ENCODE measurements at places on chromosomes 5 and 9.

GRCh38 chr5:58544926-58545325 is 37.9 kb upstream of the RAB3C start:
- peak; percentile 25 for DNase-seq

GRCh38 chr5:124454081-124454480 is 292.4 kb downstream of the ZNF608 start:
- no peak for DNase-seq

DNA sequence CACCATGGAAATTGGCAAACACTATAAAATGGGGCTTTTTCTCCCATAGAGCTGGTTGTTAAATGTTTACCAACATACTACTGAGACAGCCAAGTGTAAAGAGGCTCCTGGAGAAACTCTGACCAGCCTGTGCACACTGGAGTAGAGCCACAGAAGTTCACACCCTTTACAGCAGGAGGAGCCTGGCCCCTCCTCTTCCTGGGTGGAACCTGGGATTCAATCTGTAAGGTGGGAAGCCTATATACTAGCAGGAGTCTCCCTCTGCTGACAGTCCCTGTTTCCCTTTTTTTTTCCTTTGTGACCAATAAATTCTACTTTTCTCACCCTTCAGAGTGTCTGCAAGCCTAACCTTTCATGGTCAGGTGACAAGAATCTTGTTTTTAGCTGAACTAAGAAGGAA is 10.4 kb upstream of the SLC30A5 start:
- no peak for DNase-seq

GRCh38 chr5:56155992-56156584 is 77.0 kb downstream of the ANKRD55 start:
- DNase-seq: peak; percentile 84

DNA sequence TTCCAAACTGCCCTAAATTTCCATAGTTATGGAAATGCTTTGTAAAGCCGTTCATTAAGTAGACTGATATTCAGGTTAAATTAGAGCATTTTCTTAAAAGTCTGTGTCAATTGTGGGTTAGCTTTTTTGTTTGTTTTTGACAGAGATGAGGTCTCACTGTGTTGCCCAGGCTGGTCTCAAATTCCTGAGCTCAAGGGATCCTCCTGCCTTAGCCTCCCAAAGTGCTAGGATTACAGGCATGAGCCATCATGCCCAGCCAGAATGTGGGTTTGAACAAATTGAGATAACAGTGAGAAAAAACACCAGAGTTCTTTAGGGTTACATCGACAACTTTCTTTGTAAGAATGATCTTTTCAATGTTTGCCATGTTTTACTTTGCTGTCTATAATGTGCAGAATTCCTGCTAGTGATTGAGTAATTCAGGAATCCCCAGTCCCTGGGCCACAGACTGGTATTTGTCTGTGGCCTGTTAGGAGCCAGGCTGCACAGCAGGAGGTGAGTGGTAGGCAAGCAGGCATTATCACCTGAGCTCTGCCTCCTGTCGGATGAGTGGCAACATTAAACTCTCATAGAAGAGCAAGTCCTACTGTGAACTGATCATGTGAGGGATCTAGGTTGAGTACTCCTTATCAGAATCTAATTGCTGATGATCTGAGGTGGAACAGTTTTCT is 80.5 kb downstream of the RAI14 start:
- no peak for DNase-seq

DNA sequence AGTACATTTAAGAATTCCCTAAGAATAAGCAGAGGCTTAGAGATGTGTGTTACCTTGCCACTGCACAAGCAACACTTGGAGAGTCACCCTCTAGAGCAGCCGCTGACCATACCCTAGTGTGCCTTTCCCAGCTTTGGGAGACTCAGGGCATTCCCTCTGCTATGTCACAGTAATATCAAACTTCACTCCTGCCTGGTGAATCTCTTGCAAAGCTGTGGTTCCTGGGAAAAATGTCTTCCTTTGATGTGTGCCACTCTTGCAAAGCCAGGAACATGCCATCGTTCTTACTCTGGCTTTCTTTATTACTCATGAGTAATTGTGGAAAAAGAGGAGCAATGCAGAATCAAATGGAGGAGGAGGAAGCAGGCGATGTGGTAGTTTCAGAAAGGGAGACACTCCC is 173.2 kb downstream of the CCDC192 start:
- no peak for DNase-seq

GRCh38 chr5:146238973-146239372 is 35.6 kb downstream of the RBM27 start:
- no peak for DNase-seq

- no peak for DNase-seq
These were observed 323.9 kb downstream of the NNT start for GRCh38 chr5:43926923-43927322.

- no peak for DNase-seq
These were observed 26.7 kb downstream of the KCNV2 start for GRCh38 chr9:2743937-2744529.

DNA sequence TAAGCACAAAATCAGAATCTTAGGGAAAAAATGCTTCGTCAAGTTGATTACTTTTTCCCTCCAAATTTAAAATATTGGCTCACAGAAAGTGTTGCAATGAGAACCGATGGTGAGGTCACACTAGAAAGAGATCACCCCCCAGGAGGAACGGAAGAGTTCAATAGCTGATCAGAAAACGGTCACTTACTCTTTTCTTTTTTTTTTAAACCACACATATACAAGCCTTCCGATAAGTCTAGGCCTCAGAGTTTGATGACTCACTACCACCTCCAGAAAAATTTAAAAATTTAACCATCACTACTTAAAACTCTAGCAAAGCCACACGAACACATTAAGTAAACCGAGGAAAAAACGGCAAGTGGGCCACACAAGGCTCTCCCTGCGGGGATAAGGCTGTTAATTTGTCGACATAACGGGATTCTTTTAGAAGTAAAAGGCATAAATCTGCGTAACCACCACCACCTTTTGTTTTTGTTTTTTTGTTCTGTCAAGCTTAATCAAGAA is 1.2 kb downstream of the SURF4 start:
- DNase-seq: peak; percentile 56

DNA sequence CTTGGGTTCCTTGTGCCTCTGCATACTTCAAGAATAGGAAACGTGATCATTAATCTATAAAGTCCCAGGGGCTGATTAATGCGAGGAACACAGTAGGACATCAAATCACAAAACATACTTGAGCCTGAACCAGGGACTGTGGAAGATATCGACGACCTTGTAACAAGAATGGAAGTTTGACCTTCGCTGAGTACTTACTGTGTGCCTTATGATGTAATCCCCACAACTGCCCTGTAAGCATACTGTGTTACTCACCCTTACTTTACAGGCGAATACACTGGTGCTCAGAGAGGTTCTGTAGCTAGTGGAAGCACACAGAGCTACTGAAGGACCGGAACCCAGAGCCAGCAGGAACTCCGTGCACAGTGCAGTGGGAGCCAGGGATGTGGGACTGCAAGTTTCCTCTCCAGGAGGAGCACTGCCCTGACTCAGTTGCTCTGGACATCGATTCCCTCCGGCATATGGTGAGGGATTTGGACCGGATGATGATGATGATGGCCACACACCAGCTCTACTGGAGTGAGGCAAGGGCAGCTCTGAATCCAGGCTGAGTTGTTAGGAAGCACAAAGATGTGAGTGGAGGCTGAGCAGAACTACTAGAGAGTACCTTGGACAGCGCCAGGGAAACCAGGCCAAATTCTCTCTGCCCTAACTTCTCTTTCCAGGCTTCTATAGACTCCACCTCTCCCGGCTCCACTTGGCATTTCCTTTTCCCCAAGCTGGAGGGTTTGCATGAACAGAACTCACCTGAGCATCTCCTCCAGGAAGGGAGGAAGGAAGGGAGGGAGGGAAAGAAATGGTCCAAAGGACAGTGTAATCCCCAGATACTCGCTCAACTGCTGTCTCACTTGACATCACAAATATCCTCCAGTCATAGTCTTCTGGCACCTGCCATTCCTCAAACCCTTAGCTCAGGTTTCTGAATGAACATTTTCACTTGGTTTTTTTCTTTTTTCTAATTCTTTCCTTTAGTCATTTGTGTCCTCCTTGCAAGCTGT is 1.5 kb upstream of the GABBR2 start:
- peak; percentile 5 for DNase-seq

DNA sequence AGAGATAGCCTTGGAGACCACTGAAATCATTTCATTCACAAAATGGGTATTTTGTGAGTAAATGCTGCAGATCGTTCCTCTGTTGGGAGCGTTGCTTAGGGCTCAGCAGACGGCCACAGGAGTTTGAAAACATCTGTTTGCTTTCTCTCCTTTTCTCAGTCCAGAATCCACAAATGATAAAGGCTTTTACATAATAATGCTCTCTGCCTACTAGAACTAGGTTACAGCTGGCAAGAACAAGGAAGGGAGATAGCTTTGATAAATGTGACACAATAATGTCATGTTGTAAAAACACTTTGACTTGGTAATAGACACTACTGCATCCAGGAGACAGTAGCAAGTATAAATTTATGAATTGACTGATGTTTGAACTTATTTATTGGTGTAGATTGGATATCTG is 1072.4 kb upstream of the CDH6 start:
- no peak for DNase-seq

GRCh38 chr5:134059758-134060495 is 54.6 kb upstream of the TCF7 start:
- DNase-seq: no peak

DNA sequence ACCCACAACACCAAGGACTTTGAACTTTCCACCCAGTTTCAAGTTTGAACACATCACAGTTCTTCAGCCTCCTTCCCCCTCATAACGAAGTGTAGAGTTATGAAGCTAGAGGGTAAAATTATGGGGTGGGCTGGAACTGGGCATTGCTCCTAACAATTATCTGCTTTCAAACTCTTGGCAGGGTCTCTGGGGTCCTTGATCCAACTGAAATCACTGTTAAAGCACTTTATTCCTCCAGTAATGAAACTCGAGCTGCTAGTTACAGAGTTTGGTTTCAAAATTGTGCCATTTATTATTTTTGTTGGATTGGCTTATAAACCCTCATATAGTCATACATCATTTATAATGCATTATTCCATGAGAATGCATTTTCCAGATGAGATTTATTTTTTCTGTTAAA is 158.5 kb downstream of the RGS3 start:
- no peak for DNase-seq

DNA sequence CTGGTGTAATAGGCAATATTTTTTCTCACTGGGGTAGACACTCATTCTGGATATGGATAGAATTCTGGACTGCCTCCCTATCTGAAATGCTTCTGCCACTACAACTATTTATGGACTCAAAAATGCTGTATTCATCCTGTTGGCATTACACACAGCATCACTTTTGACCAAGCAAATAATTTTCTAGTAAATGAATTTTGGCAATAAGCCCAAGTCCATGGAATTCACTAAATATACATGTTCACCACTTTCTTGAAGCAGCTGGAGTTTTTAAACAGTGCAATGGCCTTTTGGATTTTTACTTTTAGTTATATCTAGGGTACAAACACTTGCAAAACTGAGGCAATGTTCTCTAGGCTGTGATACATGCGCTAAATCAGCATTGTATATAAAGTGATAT is 724.9 kb upstream of the EDIL3 start:
- no peak for DNase-seq

DNA sequence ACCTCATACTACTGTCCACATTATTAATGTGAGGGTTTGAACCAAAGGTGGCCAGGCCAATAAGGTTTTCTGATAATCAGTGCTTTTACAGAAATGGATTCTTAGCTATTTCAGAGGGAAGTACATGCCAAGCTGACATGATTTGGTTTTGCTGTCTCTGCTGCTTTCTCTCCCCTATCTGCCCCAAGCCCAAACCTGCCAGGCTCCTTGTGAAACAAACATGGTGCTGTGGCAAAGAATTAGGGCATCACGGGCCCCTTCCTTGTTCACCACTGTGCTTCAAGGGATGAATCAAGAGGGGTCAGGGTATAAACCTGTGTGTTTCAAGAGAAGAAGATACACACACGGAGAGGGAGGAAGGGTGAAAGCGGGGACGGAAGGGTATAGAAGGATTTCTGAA is 41.3 kb upstream of the SMU1 start:
- peak; percentile 55 for DNase-seq

DNA sequence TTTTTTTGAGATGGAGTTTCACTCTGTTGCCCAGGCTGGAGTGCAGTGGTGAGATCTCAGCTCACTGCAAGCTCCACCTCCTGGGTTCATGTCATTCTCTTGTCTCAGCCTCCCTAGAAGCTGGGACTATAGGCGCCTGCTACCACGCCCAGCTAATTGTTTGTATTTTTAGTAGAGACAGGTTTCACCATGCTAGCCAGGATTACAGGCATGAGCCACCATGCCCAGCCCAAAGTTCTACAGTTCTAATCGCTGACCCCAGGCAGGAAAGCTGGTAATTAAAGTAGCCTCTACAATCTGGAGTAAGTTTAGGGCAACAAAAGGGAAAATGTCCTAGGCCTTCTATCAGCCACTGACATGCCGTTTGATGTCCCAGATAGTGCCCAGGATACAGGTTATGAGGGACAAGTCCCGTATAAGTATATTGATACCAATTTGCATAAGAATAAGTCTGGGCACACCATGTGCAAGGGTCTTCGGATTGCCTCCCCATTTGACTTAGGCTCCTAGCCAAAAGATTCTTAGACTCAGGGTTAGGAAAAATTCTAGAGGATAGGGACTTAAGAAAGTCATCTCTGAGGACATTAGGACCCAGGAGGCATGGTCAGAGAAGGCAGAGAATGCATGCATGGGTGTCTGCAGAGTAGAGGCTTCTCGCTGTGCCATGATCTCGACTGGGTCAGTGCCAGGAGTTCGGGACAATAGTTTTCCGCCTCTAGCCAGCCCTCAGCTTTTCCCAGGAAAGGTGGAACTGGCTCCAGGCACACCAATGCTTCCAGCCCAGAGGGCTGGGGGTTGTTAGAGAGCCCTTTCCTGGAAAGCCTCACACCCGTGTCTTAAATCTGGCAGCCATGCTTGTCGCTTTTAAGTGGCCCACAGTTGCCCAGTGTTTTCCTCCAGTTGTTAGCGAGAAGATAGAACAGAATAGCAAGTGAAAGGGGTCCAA is 1111.1 kb downstream of the TAF11L14 start:
- peak; percentile 63 for DNase-seq

- DNase-seq: no peak
These were observed 209.6 kb upstream of the TNC start for GRCh38 chr9:115327436-115328122.

GRCh38 chr5:14767053-14767452 is 102.5 kb downstream of the OTULIN start:
- DNase-seq: no peak

All from inflammatory macrophage treated with lipopolysaccharide for 4 hours (primary cell).